Activated T-helper 1 cell treated with anti-CD3 and anti-CD28 coated beads, Interleukin-2, amount 50 U/mL, for 16 hours (primary cell): ENCODE measurements at places on chromosomes 3 and 15.

GRCh38 chr15:33059184-33059583 lies 135.3 kb downstream of the FMN1 start:
- no peak for DNase-seq

GRCh38 chr3:114447545-114447944 lies 153.7 kb downstream of the TIGIT start:
- no peak for DNase-seq

- DNase-seq = no peak
Measured at GRCh38 chr3:3066378-3066777, 43.8 kb downstream of the IL5RA start.

GRCh38 chr15:29514926-29515325 lies 245.3 kb upstream of the NSMCE3 start:
- DNase-seq = no peak

DNA sequence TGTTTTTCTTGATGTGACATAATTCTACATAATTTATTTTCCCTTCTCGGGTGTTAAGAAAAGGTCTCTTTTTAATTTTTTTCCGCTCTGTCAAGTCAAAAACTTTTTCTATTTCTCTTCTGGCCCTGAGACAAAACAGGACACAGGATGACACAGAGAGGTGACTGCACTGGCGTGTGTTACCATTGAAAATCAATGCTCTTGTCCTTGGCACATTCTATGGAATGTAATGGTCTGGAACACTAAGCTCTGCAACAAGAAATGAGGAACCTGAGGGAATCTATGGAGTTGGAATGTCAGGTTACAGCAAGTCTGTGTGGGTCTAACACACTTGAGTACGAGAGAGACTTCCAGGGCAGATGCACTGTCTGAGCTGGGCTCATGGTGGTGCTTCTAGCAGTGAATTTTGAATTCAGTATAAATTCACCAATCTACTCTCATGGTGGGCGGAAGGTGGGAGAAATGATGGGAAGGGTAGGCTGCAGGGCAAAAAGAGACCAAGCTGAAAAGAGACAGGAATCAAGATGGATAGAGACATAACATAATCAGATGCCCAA lies 508.3 kb downstream of the TUSC7 start:
- DNase-seq = no peak
